ENCODE measurements at places on chromosomes 2 and 18.

DNA sequence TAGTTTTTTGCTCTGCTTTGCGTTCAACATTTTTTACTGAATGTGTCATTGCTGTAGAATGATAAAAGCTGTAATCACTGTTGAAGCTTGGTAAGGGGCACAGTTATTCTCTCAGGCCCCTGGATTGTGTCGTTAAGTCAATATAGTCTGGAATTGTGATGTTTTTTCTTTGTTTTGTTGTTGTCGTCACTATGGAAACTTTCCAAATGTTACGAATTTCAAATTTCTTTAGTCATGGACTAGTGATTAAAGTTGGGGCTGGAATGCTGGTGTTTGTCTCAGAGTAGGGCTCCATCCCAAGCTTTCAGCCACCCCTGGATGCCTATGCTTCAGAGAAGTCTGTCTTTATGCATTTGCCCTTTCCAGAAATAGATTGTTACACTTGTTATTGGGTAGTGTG is 287.2 kb downstream of the CDH19 start:
- no peak for DNase-seq

DNA sequence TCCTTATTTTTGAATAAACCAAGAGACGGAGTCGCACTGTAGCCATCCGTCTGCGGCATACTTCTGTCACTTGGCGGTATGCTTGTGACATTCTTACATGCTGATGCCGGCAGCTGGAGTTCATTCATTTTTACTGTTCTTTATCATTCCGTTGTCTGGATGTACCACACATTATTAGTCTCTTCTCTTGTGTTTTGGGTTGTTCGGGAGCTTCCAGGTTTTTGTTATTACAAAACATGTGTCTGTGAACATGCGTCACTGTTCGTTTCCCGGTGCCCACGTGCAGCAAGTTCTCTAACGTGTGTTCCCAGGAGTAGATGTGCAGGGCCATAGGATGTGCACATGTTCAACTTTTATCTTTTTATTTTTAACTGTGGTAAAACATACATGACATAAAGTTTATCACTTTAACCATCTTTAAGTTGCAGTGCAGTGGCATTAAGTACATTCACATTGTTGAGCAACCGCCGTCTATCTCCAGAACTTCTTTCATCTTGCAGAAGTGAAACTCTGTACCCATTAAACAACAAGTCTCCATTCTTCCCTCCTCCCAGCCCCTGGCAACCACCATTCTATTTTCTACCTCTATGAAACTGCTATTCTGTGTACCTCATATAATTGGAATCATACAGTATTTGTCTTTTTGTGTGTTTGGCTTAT is 40.1 kb downstream of the MTCL1 start:
- no peak for DNase-seq

GRCh38 chr2:236576953-236577352 is 7.3 kb downstream of the ACKR3 start:
- no peak for DNase-seq

- no peak for DNase-seq
These were observed 41.4 kb downstream of the WDR33 start for GRCh38 chr2:127769587-127769986.

GRCh38 chr2:236982693-236983455 is 102.8 kb upstream of the COPS8 start:
- peak; percentile 9 for DNase-seq

GRCh38 chr18:63427558-63427957 is 5.3 kb upstream of the VPS4B start:
- DNase-seq: peak; percentile 95

DNA sequence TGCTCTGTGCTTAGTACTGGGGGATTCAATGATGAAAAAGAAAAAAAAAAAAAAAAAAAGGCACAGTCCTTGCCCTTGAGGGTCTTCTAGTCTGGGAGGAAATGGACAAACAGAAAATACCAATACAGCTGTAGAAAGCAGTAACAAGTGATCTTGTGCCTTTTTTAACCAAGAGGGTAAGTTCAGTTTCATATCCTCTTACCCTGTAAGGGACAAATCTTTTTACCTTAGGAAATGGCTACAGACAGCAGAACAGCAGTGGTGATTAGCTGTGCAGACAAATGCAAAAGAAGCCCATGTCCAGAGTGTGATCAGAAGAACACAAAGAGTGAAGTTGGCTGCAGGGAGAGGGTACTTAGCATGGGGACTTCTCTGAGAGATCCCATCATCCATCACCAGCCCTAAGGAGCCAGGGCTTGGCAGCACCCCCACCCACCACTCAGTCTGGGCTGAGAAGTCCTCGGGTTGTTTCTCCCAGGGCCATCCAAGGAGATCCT is 102.9 kb downstream of the ALPK2 start:
- DNase-seq: no peak

GRCh38 chr2:237122214-237122666 is 36.6 kb downstream of the COPS8 start:
- peak; percentile 72 for DNase-seq

DNA sequence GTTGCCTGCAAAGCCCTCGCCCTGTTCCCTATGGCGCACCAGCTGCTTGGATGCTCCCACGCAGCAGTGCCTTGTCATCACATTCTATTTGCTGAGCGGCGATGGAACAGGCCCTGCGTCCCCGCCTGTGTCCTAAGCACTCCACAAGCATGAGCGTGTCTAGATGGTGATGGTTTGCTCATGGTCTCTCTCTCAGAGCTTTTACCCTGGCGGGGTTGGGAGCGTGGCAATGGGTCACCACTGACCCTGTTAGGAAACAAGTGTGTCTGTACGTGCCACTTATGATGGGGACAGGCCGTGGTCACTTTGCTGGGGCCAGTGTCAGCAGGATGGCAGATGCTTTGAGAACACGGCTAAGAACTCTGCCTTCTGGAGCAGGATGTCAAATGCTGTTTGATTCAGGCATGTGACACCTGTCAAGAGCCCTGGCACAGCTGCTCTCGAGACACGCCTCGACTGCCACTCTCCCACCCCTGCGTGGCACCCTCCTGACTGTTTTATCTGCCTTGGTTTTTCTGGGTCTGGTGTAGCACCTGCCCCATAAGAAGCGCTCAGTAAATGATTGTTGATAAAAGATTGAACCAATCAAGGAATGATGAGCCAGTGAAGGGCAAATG is 44.2 kb downstream of the RRM2 start:
- DNase-seq: no peak

DNA sequence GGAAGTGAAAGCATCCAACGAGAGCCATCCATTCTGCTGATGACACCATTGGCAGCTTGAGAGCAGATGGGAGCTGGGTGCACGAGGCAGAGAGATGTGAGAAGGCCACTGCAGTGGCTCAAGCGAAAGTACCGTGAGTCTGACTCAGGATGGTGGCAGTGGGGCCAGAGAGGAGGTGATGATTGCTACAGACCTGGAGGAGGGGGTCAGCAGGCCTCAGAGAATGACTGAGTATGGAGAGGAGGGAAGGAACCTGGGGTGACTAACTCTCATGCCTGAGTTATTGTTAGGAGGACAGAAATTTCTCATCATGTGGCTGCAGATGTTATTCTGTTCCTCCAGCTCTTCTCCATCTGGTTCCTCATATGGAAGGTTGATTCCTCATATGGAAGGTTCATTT is 8.8 kb upstream of the ZBTB7C start:
- DNase-seq: no peak

DNA sequence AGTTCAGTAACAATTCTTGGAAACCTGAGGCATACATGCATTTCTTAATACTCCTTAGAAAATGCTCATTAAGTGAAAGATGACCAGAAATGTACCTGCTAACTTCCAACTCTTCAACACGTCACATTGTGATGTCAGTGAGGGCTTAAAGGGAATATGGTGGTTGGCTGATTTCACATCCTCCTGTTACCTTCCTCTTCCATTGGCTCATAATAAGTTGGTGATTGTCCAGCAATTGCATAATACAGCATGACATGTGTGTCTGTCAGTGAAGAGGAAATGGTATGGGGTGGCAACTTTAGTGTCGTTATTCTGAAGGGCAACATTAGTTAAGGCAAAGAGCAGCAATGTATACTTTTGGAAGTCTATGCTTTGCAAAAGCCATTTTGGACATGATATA is 26.0 kb downstream of the PLEK start:
- DNase-seq: no peak

GRCh38 chr2:209977386-209978239 is 24.8 kb upstream of the RPE start:
- peak; percentile 49 for DNase-seq

- no peak for DNase-seq
These were observed 932.8 kb downstream of the SLC4A3 start for GRCh38 chr2:220560192-220560591.

- no peak for DNase-seq
These were observed 149.3 kb downstream of the TTC32 start for GRCh38 chr2:19752500-19752899.

DNA sequence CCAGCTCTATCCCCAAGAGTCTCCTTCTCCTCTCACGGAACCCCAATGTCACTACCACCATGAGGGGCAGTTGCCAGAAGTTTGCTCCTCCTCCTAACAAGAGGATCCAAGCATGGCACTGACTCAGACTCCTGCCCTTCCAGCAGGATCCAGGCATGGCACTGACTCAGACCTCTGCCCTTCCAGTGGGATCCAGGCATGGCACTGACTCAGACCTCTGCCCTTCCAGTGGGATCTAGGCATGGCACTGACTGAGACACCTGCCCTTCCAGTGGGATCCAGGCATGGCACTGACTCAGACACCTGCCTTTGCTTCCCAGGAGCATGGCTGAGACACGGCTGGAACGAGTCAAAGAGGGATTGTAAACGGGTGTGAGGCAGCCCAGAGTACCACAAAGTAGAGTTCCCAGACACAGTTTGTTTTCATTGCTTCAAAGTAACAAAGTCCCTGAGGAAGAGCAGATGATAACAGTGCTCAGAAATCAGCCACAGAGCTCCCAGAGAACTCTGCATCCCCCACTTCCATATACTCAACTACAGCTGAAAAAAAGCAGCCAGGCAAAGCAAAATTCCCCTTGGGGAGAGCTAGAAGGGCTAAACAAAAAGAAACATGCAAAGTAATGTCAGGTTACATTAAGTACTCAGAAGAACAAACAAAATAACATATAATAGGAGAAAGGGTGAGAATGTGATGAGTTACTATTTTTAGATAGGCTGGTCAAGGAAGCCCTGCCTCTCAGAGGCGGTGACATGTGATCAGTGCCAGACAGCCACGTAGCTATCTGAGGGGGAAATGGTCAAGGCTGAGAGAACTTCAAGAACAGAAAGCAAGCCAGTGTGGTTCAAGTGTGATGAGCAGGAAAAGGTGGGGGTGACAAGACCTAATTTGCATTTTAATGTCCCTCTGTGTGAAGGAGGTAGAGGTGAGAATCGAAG is 3.0 kb downstream of the BUB1 start:
- peak; percentile 96 for DNase-seq

- peak; percentile 97 for DNase-seq
These were observed 14.4 kb upstream of the PIK3C3 start for GRCh38 chr18:41940506-41941215.

DNA sequence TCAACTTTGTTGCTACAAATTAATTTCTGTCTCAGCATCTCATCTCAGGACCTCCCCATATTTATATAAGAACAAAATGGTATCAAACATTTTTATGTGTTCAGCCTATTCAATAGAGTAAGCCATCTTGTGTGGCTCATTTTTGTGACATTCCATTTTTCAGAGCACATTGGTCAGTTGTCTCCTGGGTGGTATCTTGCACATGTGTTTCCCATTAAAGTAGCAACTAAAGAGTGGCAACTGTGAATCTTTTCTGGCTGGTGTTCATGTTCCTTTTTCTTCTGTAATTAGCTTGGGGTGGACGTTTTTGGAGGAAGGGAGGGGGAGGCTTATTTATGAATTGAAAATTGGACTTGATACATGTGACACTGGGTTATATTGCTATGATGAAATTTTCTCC is 45.4 kb upstream of the EFEMP1 start:
- DNase-seq: no peak

- DNase-seq: peak; percentile 46
These were observed 62.3 kb downstream of the VWA3B start for GRCh38 chr2:98149333-98149697.

DNA sequence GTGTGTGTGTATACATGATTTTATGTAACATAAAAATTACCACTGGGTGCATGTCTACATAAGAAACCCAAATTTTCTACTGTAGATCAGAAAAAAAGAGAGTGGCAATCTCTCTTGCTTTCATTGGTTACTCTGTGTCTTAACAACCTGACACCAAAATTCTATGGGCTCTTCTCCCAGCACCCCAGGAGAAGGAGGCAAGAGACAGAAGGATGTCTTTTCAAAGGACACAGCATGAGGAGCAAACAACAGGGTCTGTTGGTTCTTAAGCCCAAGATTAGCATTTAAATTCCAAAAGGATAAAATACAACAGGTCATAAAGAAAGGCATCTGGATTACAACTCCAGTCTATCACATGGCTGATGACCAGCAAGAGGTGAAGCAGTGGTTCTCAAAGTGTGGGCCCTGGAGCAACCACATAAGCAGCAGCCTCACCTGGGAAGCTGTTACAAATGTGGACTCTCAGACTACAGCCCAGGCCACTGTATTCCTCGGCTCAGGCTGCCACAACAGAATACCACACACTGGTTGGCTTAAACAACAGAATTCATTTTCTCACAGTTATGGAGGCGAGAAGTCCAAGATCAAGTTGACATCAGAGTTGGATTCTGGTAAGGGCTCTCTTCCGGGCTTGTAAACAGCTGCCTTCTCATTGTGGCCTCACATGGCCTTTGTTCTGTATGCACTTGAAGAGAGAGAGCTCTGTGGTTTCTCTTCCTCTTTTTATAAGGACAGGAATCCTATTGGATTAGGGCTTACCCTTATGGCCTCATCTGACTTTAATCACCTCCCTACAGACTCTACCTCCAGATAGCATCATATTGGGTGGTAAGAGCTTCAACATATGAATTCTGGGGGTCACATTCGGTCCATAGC is 79.8 kb upstream of the RNF152 start:
- DNase-seq: no peak

DNA sequence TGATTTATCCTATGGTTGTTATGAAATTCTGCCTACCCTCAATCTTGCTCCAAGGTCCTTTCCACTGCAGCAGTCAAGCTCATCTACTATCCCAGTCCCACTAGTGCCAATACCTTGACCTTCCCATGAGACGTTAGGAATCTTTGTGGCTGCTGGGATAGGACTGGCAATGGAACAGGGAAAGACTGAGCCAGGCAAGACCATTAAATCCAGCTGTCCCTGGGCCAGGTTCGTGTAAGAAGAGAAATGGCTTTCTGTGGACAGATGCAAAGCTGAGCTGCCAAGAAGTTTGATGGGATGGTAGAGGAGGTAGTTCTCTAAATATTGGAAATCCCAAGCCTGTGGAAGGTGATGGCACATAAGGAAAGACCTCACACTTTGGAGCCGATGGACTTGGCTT is 50.1 kb upstream of the TMEM17 start:
- no peak for DNase-seq

DNA sequence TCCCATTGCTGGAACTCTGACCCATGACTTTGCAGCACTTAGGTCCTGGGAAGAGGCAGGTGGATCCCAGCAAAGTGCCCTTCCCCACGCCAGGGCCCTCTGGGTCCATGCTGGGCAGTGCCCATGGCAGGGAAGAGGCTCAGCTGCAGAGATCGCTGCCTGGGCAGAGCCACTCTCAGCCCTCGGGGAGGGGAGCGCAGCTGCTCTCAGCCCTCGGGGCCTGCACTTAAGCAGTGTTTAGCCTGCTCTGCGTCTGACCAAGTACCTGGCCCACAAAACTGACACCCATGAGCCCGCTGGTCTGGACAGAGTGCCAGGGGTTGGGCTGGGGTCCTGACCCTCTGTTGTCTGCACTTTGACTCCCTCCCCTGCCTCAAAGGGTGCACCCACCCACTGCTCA is 46.3 kb downstream of the AQP12A start:
- no peak for DNase-seq

GRCh38 chr2:26900831-26901321 is 52.9 kb downstream of the DPYSL5 start:
- no peak for DNase-seq

Data from kidney tubule cell (primary cell).